ENCODE measurements at places on chromosomes 11 and 22.
A peak's percentile ranks its signal among the peaks of the same experiment; 100 is the strongest.

GRCh38 chr11:112778877-112779266 is 182.3 kb upstream of the NCAM1 start:
- no peak for DNase-seq

DNA sequence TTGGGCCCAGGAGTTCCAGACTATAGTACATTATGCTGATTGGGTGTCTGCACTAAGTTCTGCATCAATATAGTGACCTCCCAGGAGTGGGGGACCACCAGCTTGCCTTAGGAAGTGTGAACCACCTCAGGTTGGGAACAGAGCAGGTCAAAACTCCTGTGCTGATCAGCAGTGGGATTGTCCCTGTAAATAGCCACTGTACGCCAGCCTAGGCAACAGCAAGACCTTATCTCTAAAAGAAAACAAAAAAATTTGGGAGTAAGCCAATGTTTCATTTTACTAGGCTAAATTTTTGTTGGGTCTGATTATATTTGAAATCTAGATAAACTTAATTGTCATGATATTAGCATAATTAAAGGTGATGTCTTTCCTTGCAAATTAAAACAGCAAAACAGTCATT is 3.4 kb downstream of the DEPDC5 start:
- DNase-seq, result no peak

- DNase-seq, result no peak
Measured at GRCh38 chr11:3041699-3042441, 15.4 kb downstream of the CARS1 start.

DNA sequence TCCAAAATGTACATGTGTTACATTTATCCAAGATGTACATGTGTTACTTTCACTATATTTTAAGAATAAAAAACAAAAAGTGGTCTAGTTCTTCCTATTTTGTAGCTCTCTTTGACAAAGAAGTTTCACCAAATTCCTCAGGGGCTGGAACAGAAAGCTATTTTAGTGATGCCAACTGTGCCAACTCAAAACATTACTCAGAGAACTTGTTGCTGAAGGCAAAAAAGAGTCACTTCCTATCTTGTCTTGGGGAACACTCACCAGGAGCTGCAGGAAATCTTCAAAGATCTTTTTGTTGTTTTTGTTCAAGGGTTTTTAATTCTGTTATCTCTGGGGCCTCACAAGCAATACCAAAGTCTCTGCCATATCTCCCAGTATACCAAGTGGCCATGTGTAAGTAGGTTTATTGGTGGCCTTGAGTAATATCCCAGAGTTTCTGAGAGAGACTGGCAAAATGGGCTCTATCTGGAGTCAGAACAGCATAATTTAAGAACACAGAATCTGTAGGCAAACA is 13.6 kb upstream of the EED start:
- no peak for DNase-seq

DNA sequence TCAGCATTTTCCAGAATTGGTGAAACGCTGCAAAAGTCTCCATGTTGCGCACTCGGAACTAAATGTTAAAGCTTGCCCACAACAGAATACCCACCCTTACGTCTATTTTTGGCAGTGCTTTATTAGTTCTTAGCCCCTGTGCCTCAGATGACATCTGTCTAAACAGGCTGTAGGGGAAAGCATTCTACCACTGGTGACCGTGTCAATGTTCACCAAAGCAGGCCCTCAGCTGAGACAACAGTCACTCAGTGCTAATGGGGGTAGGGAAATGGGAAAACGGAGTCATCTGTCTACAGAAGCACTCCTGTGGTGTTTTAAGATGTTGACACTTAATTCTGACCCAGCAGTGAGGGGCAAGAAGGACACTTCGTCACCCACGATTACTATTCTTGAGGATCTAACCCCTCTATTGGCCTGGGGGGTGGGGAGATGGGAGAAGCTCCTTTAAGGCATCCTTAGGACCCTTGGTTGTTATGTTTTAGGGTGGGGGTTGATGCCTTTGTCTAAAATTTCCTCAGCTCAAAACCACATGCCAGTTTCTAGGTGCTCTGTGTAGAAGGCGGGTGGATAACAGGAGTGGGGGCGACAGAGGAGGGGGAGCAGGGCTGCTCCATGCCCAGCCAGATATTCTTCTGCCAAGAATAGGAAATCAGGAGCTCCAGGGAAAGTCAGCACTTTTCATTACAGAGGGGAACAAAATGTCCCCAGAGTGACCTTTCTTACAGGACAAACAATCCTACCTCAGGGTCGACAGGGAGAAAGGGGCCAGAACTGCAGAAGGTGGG is 15.6 kb upstream of the MFRP start:
- no peak for DNase-seq

- no peak for DNase-seq
Measured at GRCh38 chr11:35614939-35615569, 3.2 kb upstream of the FJX1 start.

DNA sequence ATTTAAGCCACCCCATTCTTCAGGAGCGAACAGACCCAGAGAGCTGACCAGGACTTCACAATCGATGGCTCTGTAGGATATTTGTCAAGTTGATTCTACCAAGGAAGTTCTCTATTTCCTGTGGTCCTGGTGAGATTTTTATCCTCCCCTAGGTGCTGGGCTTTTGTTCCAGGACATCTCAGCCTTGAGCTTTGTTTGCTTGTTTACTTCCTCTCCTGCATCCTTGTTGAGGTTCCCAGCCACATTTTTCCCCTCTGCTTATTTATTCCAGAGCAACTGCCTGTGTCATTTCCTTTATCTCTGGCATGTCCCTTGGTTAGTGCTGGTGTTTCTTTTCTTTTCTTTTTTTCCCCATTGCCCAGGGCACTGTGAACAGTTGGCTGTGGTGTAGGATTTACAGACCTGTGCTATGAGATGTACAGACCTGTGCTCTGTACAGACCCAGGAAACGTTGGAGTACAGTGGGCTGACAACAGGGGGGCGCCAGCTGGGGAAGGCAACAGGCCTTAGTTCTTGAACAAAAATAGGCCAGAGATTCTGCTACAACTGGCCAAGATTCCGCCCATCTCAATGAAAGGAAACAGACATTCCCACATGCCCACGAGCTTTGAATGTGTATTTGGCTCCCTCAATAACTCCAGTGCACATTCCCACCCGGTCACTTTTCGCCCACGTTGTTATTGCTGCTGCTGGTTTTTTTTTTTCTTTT is 235.9 kb upstream of the DDI1 start:
- DNase-seq, result no peak

DNA sequence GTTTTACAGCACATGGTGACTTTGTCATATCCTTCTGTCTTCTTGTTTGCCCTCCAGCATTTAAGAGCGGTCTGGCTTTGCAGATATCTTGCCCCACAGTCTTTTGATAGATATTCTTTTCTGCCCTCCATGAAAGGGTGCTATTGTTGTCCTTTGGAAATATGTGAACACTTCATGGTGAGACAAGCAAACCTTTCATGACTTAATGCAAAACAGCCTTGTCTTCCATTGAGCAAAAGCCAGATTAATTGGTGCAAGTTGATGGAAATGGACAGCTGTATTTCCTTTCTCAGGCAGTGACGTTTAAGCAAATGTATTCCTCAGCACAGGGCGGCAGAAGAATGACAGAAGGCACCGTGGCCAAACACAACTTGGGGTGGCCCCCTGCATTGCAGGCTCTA is 4.4 kb downstream of the DCPS start:
- no peak for DNase-seq

DNA sequence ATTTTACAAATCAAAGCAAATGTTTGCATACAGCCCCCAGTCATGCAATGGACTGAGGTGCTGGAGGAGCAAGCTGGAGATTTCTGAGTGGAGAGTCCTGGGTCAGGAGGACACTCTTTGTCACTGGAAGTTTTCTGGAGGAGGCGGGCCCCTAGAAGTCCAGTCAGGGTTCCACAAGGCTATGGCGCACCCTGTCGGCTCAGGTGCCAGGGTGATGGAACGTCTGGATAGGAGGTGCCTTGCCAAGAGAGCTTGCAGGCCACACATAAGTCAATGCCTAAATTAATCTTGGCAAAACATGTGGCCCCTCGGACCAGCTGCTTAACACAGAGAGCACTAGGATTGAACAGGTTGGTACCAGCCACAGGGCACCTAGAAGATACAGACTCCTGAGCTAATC is 174.7 kb upstream of the CADM1 start:
- no peak for DNase-seq

- DNase-seq, result peak; percentile 75
Measured at GRCh38 chr11:65575568-65576231, at the start of gene EHBP1L1. TSS of gene EHBP1L1 (plus strand) at chr11:65576053. CDS start at chr11:65576303, 250 bp downstream.

Measured in upper lobe of left lung (tissue), 6 donors.